ENCODE measurements at places on chromosomes 12 and 14.

DNA sequence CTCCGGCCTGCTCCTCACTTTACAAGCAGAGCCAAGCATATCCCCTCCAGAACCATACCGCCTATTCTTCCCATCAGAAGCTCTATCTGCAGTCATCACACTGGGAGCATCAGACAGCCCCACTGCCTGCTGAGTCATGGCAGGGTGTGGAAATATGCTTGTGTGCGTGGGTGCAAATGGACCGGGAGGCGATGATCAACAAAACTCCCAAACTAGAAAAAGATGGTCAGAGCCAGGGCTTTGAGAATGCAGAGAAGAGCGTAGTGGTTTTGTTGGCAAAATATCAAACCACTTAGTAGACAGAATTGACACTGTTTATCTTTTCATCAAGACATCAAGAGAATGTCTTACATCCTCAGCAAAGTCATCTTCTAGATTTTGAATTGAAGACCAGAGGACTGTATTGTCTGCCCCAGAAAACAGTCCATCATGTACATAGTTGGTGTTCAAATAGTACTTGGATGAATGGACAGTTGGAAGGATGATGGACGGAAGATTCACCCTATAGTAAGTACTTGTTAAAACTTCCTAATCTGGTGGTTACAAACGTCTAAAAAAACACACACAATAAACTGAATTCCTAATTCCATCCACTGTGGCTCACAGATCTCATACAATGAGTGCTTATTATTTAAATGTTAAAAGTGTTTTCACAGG is 54.9 kb downstream of the VWF start:
- no peak for DNase-seq

DNA sequence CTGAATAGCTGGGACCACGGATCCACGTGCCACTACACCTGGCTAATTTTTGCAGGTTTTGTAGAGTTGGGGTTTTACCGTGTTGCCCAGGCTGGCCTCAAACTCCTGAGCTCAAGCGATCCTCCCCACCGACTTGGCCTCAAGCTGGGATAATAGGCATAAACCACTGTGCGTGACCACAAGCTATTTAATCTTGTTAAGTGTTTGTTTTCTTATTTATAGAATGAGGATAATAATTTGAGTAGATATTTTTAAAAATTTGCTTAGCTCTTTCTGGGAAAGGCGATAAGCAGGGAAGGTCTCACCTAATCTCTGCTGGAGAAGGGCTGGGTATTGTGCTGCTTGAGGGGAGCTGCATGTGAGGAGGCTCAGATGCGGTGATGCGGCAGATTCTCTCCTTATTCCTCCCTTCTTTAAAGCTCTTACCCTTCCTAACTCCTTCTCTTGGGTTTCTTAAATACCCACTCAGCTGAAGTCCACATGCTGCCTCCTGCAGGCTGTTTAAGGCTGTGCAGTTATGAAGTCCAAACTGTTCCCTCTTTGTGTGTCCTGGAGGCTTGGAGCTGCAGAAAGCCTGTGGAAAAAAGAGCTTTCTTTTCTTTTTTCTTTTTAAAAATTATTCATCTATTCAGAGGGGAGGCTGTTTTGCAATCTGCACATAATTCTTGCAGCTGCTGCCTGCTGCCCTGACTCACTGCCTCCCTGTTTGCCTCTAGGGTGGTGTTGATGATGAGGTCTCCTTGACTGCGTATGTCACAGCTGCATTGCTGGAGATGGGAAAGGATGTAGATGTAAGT is 37.9 kb downstream of the A2ML1 start:
- DNase-seq, result no peak

DNA sequence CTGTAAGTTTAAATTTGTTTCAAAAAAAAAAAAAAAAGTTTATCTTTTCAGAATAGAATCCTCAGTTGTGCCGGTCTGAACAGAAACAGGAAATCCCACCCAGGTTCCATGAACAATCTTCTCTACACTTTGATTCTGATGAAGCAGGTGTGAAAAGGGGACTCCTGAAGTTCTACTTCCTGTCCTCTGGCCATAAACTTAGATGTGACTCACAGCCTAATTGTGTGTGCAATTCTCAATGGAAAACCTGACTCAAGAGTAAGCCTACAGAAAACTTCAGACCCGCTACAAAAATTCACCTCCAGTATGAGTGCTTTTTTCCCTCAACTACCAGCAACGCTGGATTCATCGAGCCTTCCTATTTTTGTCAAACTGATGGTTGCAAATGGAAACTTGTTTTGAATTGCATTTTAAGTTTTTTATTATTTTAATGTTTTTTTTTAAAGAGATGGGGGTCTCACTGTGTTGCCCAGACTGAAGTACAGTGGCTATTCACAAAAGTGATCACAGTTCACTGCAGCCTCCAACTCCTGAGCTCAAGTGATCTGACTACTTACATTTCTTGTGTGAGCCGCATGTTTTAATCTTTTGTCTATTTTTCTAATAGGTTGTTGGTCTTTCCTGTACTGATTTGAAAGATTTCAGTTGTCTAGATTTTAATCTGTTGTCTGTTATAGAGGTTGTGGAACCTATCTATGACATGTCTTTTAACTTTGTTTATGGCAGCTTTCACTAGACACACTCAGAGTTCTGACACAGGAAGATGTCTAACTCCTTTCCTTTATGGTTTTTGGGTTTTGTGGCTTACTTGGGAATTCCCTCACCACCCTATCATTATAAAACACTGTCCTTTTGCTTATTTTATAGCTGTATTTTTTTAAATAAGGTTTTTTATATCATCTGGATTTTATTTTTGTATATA is 37.6 kb downstream of the ATG14 start:
- no peak for DNase-seq

- no peak for DNase-seq
These were observed 4.6 kb downstream of the SSH1 start for GRCh38 chr12:108852674-108853309.

DNA sequence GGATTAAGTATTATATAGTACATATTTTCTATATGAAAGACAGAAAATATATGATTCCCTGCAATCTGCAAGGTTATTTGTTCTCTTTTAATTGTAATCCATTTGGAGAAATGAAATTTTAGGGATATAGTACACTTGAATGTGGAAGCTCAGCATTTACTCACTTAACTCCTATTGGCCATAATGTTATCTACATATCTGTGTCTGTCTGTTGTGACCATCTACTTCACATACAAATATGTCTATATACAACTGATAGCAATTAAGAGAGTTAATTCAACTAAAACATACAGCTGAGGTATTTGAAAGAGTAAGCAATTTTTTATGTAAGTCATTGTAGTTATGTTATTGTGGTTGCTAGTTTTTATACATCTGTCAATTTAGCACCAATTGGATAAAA is 12.9 kb downstream of the FOXG1 start:
- no peak for DNase-seq

DNA sequence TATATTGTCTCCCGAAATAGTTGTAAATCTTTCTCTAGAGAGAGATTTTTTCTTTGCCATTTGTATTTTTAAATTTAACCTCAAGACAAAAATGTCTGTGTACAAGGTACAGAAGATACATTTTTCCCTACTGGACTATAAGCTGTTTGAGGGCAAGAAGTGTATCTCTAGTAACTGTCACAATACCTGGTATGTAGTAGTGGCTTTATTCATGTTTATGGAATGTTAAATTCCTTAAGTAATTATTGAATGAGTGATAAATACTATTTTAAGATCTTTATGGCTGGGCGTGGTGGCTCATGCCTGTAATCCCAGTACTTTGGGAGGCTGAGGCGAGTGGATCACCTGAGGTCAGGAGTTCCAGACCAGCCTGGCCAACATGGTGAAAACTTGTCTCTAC is 24.4 kb upstream of the CDK17 start:
- no peak for DNase-seq

GRCh38 chr14:97458661-97459579 is 661.7 kb downstream of the VRK1 start:
- DNase-seq, result no peak

GRCh38 chr14:68970038-68970612 is 9.0 kb downstream of the ACTN1 start:
- no peak for DNase-seq

- DNase-seq, result no peak
These were observed 209.4 kb downstream of the KTN1 start for GRCh38 chr14:55789406-55789805.

- no peak for DNase-seq
These were observed 107.9 kb upstream of the PMCH start for GRCh38 chr12:102305486-102305885.

DNA sequence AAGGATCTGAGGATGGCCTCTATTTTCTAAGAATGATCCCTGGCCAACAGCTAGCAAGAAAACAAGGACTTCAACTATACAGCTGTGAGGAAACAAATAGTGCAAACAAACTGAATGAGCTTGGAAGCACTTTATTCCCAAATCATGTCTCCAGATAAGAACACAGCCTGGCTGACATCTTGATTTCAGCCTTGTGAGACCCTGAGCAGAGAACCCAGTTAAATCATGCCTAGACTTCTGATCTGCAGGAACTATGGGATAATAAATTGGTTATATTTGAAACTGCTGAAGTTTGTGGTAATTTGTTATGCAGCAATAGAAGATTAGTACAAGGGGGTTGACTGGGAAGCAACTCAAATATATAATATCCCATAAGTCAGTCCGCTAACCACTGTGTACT is 183.9 kb upstream of the BMP4 start:
- no peak for DNase-seq

DNA sequence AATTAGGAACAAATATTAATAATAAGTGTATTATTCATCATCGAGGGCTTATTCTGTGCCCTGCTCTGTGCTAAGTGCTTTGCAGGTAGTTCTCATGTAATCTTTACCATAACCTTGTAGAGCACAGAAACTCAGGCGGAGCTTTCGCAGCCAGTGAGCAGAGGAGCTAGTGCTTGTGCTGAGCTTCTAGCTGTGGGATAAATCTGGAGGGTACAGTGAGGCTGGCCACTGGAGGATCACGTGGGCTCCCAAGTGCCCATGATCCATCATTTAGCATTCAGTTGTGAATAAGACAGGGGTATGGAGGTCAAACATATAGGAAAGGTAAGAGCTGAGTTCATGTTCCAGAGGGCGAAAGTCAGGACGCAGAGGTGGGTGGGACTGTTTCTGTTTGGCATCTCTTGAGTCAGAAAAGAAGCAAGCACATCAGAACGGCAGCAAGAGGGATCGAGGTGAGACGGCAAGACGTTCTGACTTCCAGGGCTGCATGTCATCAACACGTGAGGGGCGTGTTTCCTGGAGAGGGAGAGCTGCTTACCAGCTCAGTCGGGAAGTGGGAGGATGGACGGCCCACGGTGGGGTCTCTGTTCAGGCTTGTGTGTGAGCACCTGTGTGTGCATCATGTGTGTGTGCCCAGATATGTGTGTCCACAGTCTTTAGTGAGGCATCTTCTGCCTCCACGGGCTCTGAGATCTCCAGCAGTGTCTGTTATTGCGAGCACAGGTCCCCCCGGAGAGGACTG is 16.8 kb upstream of the KRT80 start:
- DNase-seq, result no peak

- DNase-seq, result no peak
These were observed at the start of gene ASCL1 for GRCh38 chr12:102957339-102958050. TSS of gene ASCL1 (plus strand) at chr12:102957674. CDS start at chr12:102958245, 571 bp downstream.

DNA sequence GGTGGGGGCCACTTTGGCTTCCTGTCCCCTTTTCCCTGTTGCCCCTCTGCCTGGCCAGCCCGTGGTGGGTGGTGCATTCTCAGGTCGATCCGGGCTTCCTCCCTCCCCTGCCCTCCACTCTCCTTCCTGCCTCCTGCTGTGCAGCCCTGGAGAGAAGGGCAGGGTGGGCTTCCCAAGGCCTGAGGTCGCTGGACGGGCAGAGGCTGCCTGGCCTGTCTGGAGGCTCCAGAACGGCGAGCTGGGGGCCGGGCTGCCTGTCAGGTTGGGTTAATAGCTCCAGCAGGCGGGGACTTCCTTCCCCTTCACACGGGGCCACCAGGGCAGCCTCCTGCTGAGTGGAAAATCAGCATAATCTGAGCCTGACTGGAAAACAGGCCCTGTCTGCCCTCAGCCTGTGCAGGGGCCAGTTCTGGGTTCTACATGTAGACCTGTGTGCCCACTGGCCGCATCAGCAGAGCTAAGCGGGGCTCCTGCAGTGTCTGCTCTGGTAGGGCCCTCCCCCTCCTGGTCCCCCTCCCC is 11.3 kb downstream of the KIF26A start:
- peak; percentile 94 for DNase-seq

GRCh38 chr14:72619111-72619571 is 274.8 kb downstream of the DPF3 start:
- DNase-seq, result peak; percentile 70

All from osteocyte (in vitro differentiated cells).